Kidney tubule cell (primary cell): ENCODE measurements at places on chromosomes 11 and 22.

DNA sequence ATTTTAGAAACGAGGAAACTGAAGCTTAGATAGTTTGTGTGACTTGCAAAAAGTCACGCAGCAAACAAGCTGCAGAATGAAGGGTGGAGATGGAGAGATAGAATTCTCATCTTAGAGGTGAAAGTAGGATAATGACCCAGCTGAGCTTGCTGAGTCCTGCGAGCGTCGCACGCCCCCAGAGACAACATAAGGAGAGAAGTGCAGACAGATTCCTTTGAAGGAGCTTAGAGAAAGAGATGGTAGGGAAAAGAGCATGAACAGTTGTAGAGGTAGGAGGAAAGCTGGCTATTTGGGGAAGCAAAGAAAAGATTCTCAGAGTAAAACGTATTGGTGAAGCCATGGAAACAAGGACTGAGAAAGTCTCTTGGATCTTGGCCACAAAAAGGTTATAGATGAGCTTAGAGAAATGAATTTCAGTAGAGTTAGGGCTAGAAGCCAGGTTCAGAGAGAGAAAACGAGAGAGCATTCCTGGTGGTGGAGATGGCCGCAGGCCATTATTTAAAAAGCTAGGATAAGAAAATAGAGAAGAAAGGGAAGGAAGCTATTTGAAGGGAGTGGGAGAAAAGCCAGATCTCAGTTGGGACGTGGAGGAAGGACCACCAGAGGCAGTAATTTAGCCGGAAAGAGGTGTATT, 44.8 kb downstream of the FAM83F start:
- no peak for DNase-seq

GRCh38 chr11:114173843-114174242, 114.3 kb downstream of the ZBTB16 start:
- DNase-seq: no peak

- no peak for DNase-seq
Observed at GRCh38 chr11:97201743-97202612, 812.2 kb downstream of the JRKL start.

DNA sequence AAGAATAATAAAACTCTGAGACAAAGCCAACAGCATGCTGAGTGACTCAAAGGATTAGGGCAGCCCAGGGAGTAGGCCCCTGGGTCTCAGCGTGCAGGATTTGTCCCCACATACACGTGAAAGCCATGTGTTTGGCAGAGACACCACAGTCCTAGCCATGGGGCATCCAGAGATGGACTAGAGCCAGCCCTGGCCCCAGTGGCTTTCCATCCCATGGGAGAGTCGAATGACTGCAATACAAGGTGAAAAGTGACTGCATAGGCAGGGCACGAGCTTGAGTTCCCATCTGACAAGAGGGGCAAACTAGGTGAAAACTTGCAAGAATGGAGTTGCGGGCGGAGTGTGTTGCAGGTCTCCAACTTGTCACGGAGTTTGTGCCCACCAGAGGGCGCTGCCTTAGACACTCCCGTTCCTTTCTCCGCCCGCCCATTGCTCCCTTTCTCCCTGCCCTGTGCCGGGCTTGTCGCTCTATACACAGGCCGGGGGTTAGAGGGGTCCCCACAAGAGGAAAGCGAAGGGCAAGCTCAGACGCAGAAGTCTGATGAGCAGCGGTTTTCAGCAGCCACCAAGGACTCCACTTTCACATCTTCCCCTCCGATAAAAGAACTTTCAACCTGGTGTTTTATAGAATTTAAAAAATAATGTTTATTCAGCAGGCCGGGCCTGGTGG, 24.2 kb downstream of the TSKU start:
- DNase-seq: peak; percentile 67

DNA sequence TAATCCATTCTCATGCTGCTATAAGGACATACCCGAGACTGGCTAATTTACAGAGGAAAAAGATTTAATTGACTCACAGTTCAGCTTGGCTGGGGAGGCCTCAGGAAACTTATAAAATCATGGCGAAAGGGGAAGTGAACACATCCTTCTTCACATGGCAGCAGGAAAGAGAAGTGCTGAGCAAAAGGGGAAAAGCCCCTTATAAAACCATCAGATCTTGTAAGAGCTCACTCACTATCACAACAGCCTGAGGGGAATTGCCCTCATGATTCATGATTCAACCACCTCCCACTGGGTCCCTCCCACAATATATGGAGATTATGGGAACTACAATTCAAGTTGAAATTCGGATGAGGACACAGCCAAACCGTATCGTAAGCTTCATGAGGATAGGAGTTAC, 3.8 kb upstream of the CYB5R2 start:
- DNase-seq: peak; percentile 44

DNA sequence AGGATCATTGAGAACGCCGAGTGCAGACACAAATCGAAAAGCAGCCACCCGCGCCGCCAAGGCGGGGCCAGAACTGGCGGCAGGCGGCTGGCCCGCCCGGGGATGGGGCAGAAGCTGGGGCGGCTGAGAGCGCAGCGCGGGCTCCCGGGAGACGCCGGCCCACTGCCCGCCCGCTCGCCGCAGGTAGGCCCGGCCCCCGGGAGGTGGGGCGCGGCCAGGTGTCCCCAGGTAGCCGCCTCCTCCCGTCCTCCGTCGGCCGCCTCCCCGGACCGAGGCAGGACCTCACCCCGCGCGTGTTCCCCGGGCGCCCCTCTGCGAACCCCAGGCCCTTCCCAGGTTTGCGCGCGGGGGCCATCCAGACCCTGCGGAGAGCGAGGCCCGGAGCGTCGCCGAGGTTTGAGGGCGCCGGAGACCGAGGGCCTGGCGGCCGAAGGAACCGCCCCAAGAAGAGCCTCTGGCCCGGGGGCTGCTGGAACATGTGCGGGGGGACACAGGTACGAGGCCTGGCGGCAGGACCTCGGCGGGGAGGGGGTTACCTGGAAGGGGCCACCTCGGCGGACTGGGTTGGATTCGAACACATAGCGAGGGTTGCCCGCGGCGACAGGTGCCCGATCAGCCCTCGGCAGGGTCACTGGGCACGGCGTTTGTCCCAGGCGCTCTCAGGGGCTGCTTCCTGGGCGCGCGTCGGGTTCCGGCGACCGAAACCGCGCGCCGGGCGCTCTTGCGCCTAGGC, at the start of gene PRRG4:
Gene PRRG4, plus strand, starts transcription at position 248 of the 733 bp plus-strand sequence. CDS start 603 bp downstream, outside the sequence.
- DNase-seq: peak; percentile 83

DNA sequence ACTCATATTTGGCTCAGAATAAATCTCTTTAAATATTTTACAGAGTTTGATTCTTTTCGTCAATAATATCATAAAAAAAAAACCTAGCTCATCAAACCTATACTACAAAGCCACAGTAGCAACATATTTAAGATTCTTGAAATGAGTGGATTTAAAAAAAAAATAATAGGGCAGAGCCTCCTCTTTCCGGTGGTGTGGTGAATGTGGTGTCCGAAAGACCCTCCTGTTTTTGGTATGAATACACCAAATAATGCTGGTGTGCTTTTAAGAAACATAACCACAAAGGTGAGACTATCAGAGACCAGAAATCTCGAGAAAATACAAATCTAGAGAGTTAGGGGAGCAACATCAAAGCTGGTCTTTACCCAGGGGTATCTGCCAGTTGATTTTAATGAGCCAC, 342.6 kb downstream of the TBC1D22A start:
- no peak for DNase-seq

GRCh38 chr11:64233913-64234586, at the start of gene VEGFB:
TSS of gene VEGFB (plus strand) at chr11:64234584. CDS start at chr11:64234834, 250 bp downstream.
- peak; percentile 64 for DNase-seq

DNA sequence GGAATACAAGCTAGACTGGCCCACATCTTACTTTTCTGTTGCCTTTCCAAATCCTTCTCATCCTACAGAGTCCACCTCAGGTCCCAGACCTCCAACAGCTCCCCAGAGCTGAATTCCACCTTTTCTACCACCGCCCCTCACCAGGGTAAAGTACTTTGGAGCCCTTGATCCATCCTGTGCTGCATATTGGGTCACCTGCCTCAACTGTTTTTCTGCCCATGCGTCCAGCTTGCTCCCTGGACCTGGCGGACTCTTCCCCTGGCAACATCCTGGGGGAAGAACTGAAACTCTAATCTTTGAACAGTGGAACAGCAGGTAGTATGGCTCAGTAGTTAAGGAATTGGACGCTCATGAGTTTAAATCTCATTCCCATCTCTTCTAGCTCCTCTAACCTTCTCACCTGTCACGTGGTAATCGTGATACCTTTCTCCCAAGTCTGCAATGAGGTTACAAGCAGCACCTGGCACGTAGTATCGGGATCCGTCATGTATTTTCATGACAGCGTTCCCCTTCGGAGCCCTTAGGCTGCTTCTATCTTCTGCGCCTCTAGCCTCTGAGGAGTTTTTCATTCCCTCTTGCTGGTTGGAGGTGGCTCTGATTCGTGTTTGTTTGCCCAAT, 98.1 kb downstream of the CEP164 start:
- DNase-seq: no peak

DNA sequence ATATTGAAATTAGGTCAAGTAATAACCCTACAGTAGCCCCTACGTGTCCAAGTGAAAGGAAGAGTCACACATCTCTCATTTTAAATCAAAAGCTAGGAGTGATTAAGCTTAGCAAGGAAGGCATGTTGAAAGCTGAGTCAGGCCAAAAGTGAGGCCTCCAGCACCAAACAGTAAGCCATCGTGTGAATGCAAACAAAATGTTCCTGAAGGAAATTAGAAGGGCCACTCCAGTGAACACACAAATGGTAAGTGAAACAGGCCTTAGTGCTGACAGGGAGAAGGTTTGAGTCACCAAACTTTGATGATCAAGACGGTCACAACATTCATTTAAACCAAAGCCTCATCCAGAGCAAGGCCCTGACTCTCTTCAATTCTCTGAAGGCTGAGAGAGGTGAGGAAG, 127.2 kb downstream of the SHANK2 start:
- no peak for DNase-seq

DNA sequence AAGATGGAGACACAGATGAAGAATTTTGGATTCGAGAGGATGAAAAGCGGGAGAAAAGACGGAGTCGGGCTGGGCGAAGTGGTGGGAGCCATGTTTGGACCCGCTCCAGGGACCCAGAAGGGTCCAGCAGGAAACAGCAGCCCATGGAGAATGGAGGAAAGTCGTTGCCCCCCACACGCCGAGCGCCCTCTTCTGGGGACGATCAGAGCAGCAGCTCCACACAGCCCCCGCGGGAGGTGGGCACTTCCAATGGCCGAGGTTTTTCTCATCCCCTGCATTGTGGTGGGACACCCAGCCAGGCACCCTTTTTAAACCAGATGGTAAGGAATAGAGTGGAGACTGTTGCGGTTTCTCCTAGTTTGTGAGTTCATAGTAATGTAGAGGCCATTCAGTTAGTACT, 22.8 kb upstream of the SLC25A18 start:
- no peak for DNase-seq

DNA sequence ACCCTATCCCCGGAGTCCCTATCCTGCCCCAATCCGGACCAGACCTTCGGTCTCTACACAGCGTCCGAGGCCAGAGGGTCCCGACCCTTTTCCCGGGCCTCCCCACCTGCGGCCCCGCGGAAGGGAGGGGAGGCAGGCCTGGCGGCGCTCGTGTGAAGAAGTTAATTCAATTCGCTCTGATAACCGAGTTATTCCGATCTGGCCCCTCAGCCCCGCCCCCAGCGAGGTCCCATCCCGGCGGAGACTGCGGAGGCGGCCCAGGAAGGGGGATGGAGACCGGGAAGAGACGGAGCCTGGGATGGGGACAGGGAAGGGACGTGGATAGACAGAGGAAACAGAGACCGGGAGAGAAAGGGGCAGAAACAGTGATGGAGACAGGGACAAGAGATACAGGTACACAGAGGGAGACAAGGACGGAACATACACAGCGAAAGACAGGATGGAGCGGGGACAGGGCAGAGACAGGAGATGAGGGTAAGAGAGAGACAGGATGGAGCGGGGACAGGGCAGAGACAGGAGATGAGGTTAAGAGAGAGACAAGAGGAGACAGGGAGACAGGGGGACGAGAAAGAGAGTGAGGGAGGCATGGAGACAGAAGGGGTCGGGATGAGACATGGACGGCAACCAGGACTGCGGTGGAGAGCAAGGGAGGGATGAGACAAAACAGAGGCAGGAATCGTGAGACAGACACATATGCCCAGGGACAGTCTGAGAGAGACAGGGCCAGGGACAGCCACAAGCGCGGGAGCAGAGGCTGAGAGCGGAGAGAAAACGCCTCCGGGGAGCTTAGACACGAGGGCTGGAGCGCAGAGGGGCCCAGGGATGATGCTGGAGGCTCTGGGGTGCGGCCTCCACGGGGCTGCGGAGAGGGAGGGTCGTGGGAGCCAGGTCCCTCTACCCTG, 636 bp upstream of the PHOX2A start:
- no peak for DNase-seq

DNA sequence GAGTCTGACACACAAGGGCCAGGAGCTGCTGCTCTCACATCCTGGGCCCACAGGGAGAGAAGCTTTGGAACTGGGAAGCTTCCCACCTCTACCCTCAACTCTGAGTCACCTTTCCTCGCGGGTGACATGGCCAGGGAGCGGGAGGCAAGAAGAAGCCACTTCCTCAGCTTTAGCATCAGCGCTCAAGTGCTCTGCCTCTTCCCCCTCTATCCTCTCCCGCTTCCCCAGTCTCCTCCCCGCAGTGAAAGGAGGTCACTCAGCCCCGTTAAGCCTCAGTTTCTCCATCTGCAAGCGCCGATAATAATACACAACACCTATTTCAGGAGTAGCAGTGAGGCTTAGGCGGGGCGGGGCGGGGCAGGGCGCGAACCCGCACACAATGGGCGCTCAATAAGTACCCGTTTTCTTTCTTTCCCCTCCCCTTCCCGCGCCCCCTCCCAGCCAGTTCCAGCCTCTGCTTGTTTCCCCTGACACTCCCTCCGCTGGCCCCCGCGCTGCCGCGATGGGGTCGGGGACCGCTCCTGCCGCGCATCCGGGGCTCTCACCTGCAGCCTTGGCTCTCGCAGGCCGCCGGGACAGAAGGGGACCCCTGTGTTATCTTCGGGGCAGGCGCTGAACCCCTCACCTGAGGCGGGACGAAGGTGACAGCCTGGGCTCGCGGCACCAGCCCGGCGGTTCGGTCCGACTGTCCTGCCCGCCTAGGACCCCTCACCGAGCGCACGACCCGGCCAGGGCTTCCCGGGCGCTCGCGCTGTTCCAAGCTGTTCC, 892 bp downstream of the GDPD5 start:
- peak; percentile 60 for DNase-seq

- peak; percentile 10 for DNase-seq
Observed at GRCh38 chr11:134524896-134525845, 113.1 kb upstream of the B3GAT1 start.

DNA sequence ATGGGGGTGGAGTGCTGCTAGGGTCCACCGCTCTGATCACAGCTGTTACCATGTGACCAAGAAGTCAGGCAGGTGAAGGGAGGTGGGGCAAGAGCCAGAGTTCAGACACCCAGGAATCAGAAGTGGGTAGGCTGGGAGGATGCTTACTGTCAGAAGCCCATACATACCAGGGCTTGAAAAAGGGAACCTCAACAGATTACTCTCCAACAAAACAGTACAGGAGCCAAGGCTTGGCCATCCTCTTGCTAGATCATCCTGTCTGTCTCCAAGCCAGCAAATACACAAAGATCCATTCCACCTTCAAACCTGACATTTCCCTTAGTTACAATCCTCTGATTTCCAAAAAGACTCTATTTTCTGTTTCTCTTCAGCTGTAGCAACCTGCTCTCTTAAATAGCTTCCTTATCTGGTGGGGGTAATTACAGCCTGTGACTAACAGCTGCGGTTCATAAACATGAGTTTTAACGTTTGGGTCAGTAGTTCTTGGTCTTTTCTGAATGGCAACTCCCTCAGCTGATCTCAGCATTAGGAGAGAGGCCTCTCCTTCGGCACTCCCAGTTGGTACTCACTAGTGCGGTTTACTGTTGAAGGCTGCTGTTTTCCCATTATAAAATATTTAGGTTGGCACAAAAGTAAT, 31.1 kb upstream of the WT1 start:
- peak; percentile 57 for DNase-seq

GRCh38 chr11:113384551-113384950, 3.0 kb upstream of the ANKK1 start:
- DNase-seq: peak; percentile 78

GRCh38 chr11:6040874-6041273, 10.3 kb upstream of the OR56A1 start:
- DNase-seq: no peak

GRCh38 chr11:73962101-73962705, 11.4 kb downstream of the DNAJB13 start:
- DNase-seq: no peak
